Renal pelvis (tissue), 12 donors: ENCODE measurements at places on chromosomes 3 and 15.

DNA sequence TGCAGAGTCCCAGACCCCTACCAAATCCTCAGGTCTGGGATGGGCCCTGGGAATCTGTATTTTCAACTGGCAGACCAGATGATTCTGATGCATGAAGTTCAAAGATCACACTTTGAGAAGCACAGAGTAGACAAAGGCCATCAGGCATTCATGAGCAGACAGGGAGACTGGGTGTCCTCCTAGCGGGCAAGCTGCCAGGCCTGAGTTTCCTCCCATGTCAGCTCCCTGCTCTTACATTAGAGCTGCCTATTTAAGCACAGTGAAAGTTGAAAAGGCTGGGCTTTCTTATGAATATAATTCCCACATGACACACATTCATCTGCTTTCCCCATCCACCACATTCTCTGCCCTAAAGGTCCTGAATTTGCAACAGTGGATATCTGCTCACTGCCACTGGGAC, 14.0 kb downstream of the CAPN3 start:
- DNase-seq: no peak

DNA sequence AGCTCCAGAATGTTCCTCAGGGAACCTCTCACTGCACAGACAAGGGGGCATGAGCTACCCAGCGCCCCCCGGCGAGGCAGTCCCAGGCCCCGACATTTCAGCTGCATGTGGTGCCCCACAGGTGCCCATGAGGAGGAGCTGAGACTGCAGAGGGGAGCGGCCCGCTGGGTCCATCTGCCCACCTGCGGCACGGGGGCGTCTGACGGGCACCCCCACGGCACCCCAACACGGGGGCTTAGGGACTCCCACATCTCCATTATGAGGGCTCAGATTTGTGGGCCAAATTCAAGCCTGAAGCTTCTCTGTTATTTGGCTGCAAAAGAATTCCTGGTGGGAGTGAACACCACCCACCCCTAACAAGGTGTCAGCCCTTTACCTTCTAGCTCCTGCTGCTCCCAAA, 258.4 kb downstream of the UACA start:
- DNase-seq: no peak

- DNase-seq: no peak
These were observed 102.9 kb upstream of the CGNL1 start for GRCh38 chr15:57273402-57273801.

GRCh38 chr15:68507447-68507846, 71.3 kb upstream of the CORO2B start:
- no peak for DNase-seq

DNA sequence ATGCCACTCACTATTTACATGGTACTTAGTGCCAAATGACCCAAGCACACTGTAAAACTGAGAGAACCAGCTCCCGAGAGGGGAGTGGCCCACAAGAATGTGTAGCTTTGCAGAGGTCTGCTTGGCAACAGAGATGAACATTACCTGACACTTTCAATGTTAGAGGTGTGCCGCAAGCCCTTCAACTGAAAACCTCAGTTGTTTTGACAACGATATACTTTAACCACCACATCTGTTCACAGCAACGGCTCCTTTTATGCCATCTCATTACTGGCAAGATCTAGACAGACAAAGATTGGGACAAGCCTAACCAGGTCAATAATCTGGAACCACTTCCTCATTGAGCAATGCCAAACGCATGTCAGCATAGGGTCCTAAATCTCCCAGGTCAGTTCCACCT, 23.7 kb downstream of the NEK10 start:
- no peak for DNase-seq
